Stimulated activated CD4-positive, alpha-beta T cell treated with anti-CD3 and anti-CD28 coated beads, Interleukin-1b, Interleukin-23, amount 100 ng/mL, for 4 hours (primary cell): ENCODE measurements at places on chromosomes 7 and 10.

DNA sequence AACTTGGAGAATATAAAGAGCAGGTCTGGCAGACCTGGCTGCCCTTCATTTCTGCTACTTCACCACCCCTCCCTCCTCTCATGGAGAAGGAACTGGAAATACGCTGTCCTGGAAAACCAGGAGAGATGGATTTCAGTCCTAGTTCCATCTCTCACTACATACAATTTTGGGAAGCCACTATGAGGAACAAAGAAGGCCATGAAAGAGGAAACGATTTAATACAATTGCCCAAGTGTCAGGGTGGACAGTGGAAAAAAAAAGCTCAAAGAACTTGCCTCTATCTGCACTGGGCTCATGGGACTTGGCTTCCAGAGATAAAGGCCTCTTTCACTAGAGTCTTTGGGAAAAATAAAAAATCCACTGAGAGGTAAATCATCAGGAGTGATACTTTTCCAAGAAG, 561.7 kb downstream of the KCNMA1 start:
- DNase-seq, result no peak

GRCh38 chr7:82204694-82205093, 238.9 kb downstream of the CACNA2D1 start:
- DNase-seq, result no peak

DNA sequence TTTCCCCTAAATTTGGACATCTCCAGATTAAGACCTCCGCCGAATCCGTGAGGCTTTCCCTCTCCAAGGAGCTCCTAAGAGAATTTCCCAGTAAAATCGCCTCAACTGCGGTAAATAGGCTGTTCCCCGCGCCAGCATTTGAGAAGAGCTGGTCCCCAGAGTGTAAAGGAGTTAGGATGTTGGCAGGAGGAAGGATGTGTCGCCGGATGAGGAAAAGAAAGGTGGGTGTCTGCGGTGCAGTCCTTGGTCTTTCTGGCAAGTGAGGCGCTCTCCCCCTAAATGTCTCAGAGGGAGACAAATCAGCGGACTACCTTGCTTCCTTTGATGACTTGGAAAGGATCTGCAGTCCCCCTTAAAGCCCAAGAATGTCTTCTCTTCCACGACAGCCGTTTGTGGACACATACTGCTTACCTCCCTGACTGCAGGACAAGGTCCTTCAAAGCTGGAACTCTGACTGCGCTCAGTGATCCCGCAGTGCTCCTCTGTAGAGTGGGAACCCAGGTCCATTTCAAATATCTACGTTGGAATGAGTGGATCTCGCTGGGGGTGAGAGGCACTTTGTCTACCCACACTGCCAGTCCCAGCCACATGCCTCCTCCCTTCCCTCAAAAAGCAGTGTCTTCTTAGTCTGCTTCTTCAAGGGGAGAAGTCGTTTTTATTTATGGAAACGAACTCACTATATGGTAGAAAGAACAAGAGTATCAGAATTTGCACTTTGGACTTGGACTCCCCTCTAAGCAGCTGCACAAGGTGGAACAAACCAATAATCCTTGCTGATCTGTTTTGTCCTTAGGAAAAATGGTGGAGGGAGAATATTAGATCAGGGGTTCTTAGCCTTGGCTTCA, 1.1 kb upstream of the DLG5 start:
- no peak for DNase-seq

GRCh38 chr7:97005183-97006054, at the start of gene DLX6:
Gene DLX6, plus strand, starts transcription at chr7:97005553. Its CDS starts 425 bp downstream, at chr7:97005978.
- DNase-seq, result no peak

GRCh38 chr10:50461834-50462233, 161.9 kb downstream of the SGMS1 start:
- no peak for DNase-seq

GRCh38 chr10:26503911-26504310, 65.8 kb downstream of the APBB1IP start:
- DNase-seq, result no peak

DNA sequence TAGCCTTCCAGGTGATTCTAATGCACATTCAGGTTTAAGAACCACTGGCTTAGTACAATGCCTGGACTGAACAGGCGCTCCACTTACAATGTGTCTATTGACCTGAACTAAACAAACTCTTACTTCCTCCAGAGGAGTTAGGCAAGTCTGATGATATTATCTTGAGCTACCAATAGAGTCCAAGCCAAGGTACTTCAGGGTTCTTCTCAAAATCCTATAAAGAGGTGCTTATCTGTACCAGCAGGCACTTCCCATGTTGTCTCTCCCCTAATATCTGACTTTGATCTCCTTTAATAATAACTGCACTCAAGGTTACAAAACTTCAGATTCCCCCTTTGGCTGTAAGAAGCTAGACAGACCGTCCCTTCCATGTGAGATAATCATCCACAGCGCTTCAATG, 157.0 kb upstream of the SVIL start:
- no peak for DNase-seq

GRCh38 chr10:120854388-120854787, 3.2 kb downstream of the WDR11 start:
- no peak for DNase-seq

- DNase-seq, result no peak
These were observed 143.0 kb upstream of the HDAC9 start for GRCh38 chr7:18352339-18353255.

DNA sequence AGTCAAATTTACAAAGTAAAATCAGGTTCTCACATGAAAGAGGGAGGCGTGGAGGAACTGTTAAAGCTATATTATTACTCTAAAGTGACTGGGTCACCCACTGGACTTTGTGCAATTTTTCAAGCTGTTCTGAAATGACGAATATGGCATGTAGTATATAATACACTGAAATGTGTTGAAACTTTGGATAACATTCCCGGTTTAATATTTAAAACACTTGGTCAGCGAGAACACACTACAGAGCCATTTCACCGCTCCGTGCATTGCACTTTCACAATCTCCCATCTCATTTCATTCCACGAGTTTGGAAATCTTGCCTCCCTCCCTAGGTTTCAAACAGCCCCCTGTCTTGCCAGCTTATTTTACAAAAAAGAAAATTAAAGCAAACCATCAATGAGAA, 337.9 kb downstream of the WDR11 start:
- no peak for DNase-seq

DNA sequence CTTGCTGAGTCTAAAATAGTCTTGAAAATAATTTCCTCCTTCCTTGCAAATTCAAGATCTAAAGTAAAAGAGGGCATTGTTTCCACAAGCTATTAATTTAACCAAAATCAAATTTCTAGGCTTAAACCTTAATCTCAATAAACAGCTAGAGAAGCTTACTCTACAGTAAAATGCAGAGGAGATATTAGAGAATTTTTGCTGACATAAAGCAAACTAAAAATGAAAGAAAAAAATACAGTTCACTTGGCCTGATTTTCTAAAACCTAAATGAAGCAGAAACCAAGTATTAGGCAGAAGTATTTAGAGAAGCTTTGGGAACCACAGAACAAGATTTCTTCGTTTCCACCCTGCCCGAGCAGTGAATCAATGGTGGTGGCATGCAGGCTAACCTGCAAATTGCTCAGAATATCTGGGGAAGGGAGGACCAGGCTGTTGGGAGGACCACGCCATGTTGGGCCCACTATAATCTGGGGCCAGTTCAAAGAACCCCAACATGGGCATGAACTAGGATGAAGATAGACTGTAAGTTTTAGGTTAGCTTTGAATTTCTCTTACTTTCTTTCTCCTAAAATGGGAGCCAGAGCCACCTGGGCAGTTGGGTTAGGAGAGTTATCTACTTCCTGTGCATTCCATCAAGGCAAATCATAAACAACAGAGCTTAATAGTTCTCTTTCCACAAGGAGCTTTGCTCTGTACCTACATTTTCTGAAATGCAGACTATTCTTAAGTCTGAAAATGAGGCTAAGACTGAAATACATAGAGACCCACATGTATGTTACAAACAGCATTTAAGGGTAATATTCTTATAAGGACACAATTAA, 4.1 kb downstream of the LAMB1 start:
- no peak for DNase-seq

DNA sequence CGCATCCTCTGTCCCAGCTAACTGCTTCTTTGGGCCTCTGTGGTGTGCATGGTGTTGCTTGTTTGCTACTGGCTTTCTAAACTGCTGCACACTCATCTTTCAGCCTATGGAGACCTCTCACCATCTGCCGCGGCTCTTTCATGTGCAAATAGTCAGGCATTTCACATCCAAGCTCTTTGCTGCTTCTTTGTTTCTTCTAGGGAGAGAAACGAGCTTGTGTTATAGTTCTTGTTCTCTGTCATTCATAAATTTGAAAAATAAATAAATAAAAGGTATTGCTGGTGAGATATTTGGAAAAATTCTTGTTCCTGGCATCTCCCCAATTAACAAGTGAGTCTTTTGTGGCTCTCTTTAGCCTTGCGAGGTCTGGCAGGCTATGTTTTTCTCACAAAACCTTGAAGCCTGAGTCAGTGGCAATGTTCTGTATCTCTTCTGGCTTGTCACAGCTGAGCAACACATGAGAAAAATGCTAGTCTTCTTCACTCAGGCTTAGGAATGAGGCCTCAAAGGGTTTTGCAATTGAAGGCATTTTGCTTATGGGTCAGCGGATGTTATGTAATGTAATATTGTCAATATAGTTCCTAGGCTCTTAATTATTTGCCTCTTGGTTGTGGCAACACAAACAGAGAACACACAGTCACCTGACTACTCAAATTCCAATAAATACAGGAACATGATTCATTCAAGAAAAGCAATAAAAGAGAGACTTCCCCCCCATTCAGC, 274.0 kb downstream of the FRMD4A start:
- DNase-seq, result no peak

- DNase-seq, result no peak
These were observed 34.9 kb downstream of the TAX1BP1 start for GRCh38 chr7:27774717-27775328.

- DNase-seq, result no peak
These were observed 118.9 kb downstream of the PPP1R3A start for GRCh38 chr7:113799896-113800295.

- DNase-seq, result no peak
These were observed 255.7 kb downstream of the BUB3 start for GRCh38 chr10:123409884-123410283.

DNA sequence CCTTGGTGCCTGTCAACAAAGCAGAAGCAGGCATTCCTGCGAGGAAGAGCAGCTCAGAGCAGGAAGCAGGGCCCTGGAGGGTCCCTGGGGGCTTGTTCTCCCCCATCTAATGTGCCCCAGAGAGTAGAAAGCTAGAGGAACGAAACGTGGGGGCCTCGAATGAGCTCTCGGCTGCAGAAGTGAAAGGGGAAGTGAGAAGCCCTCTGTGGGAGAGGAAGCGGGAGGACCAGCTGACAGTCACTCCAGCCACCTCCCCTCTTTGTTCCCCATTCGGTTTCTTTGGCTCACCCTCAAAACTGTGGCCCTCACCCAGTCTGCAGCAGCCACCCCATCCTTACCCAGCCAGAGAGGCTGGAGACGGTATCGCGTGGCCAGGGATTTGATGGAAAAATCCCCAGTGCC, 25.0 kb downstream of the C10orf105 start:
- DNase-seq, result no peak

- no peak for DNase-seq
These were observed 648.8 kb upstream of the COBL start for GRCh38 chr7:51965454-51965853.

GRCh38 chr7:29547421-29547820, 16.2 kb upstream of the PRR15 start:
- DNase-seq, result no peak

- DNase-seq, result no peak
These were observed 76.1 kb downstream of the CYP26A1 start for GRCh38 chr10:93149761-93150160.

GRCh38 chr10:25745976-25746375, 188.1 kb upstream of the MYO3A start:
- DNase-seq, result no peak

GRCh38 chr7:3302681-3303320, 1.7 kb downstream of the SDK1 start:
- no peak for DNase-seq

GRCh38 chr10:6228647-6229046, 25.9 kb downstream of the PFKFB3 start:
- no peak for DNase-seq

- DNase-seq, result peak; percentile 21
These were observed 3.0 kb upstream of the BTBD16 start for GRCh38 chr10:122267849-122268737.

- no peak for DNase-seq
These were observed 68.3 kb downstream of the PRKAG2 start for GRCh38 chr7:151808400-151809145.

- no peak for DNase-seq
These were observed 28.8 kb downstream of the XPNPEP1 start for GRCh38 chr10:109894516-109894915.
